Stimulated activated CD4-positive, alpha-beta T cell treated with anti-CD3 and anti-CD28 coated beads, Interleukin-1b, Interleukin-23, amount 100 ng/mL, for 24 hours (primary cell): ENCODE measurements at places on chromosomes 2 and 18.

DNA sequence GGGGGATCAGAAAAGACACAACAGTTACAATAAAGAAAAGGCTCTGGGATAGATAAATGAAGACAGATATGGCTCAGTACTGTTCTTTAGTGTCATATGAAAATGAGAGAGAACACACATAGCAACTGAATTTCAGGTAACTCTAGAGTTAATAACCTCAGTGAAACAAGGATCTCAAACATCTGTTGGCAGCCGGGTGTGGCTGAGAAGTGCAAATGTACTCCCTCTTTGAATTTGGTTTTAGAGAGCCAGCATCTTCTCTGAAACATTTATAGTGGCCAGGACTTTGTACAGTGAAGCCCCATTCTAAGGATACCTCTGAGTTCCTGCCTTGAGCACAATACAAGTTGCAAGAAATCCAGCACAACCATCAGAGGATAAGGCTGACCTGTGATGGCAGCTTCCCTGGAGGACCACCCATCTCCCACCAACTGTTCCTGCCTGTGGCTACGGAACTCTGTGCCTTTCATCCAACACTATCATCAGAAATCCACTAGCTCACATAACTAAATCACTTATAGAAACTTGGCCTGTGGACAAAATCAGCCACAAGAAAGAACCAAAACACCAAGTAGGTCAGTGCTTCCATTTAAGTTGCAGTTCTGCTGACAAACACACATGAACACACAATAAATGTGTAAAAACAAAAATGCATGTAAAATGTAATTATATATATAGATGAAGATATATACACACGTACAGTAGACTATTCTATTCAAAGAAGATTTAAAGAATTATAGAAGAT, 37.3 kb upstream of the PEX13 start:
- no peak for DNase-seq

DNA sequence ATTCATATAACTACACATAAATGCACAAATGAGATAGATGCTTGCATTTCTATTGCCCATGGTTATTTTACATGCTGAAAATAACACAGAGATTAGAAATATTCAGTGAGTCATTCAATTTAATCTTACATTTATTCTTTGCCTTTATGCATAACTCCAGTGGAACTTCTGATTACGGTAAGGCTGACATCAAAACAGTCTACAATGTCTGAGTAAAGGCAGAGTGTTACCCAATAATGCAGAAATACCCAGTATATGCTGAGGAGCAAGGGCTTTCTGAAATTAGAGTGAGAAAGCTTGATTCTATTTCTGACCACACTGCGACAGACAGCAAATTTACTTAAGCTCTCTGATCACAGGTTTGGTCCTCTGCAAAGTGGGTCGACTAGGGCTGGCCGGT, 9.2 kb downstream of the NMI start:
- no peak for DNase-seq

GRCh38 chr2:63700271-63700670, 111.5 kb downstream of the MDH1 start:
- DNase-seq = no peak

- DNase-seq = no peak
Measured at GRCh38 chr2:241968417-241968816, 98.9 kb downstream of the RTP5 start.

DNA sequence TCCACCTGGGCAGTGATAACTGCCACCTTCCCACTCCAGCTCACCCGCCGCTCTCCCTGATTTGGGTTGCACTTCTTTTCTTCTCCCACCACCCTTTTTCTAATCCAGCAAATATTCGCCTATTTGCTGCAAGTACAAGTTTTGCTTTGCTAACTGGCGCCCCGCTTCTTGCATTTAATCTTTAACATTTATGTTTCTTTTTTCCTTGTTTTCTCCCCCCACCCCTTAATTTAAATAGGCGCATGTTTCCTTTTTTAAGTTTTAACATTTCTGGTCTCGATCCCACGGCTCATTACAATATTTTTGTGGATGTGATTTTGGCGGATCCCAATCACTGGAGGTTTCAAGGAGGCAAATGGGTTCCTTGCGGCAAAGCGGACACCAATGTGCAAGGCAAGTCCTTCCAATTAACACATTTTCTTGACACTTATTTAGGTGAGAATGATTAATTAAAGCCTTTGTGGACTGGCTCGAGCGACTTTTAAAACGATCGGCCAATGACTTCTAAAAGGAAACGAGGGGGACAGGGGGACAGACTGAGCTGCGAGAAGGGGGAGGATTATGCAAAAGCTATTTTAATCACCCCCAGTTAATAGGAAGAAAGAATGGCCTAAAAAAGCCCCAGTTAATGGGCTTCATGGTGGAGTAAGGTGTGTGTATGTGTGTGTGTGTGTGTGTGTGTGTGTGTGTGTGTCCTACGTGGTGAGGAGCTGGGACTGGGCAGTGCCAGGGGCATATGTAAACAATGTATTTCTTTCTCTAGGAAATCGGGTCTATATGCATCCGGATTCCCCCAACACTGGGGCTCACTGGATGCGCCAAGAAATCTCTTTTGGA, 1.6 kb downstream of the TBR1 start:
- DNase-seq = no peak

DNA sequence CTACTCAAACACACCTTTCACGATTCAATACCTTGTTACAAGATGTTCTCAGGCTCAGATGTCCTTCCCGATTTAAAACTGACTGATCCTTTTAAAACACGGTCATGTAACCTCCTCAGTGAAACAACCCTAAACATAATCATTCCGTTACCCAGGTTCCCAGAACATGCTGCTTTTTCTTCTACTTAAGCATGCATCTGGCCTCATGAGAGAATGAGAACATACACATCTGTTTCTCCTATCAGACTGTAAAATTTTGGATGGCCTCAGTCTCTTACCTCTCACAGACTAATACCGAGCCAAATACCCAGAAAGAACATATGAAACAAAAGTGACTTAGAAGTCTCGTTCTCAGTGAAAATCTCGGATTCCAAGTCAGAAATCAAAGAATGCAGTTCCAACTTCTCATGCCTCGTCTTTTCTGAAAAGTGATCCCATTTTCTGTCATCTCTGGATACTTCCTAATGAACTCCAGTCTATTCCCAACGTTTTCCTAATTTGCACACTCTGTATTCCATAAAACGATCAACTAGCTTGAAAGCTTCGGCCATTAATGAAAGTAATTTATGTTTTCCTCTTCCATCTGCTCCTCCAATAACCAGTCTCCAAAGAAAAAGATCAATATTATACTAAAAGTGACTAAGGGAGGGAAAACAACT, 919 bp downstream of the SF3B1 start:
- DNase-seq = no peak

GRCh38 chr2:9074930-9075329, 71.4 kb upstream of the MBOAT2 start:
- DNase-seq = no peak
